ENCODE measurements at places on chromosomes 1 and 21.

GRCh38 chr1:35854989-35855700 is 27.9 kb upstream of the AGO1 start:
- DNase-seq = no peak

DNA sequence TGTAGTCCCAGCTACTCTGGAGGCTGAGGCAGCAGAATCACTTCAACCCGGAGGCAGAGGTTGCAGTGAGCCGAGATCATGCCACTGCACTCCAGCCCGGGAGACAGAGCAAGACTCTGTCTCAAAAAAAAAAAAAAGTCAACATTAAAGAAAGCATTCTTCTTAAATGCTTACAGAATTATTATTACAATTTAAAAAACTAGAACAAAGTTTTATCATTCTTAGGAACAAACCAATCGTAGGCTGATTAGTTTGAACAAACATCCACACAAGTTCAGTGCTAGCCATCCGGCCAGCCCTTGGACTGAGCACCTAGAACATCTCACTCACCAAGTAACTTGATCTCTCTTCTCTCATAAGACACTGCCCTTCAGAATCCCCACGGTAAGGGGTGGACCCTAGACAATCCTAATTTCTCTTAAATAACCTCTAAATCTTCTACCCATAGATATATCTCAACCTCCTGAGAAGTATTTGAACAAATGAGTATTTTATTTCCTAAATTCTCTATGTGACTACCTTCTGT is 16.0 kb downstream of the JAK1 start:
- DNase-seq = no peak

DNA sequence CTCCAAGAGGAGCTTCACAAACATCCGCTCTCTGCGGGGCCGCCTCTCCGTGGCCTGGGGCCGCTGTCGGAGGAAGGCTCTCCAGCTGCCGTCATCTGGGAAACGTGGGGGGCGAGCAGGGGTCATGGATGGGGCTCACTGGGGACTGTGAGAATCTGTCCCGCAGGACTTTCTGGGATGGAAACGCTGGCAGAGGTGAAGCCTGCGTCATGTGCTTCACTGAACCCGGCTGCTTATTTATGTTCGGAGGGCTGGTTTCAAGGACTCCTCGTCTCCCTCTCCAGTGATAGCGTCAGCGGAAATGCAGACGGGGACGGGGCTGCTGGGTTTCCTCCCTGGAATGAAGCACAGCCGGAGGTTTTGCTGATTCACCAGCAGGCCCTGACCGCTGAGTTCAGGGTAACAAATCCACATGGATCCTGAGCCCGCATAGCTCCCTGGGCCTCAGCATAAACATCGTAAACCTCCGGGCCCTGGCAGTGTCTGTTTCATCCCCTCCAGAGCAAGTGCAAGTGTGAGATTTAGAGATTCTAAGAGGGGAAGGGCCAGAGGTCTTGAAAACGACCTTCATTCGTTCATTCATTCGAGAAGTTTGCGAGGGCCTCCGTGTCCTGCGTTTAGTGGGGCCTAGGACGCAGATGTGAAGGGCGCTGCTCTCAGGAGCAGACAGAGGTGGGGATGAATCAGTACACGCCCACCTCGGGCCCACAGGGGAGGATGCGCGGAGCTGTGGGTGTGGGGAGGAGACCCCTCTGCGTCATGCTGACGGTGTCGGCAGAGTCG is 7.0 kb upstream of the POFUT2 start:
- DNase-seq = no peak

- DNase-seq = no peak
Observed at GRCh38 chr1:78081980-78082860, 36.5 kb downstream of the GIPC2 start.

DNA sequence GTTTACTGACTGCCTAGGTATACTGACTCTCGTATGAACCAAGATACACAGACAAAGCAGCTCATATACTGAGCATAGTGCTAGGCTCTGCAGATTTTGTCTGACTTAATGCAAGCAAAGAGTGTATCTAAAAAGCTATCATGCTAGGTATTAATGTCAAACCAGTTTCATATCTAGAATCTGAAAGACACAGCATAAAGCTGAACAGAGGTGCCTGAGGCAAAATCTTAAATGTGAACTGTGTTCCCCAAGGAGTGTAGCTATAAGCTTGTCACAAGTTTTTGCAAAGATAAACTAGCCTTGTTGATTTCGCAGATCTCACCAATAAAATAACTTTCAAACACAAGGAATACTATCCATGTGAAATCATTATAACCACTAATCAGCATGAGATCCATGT is 18.1 kb downstream of the JAK1 start:
- DNase-seq = no peak

DNA sequence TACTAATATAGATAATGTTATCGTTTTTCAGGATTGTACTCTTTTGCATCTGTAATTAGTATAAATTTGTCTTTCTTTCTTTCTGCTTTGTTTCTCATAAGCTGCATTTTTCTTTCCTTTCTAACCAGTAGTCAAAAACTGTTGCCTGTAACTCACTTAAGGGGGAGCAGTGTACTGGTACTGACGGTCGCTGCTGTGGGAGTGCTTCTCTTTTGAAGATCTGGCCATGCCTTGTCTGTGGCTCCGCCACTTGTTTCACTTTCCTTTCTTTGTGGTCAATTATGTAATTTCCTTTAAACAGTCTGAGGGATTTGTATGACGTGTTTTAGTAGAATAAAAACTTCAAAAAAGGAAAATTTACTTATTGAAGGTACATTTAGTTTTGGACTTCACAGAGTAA is 37.0 kb downstream of the MIA3 start:
- DNase-seq = no peak

- no peak for DNase-seq
Observed at GRCh38 chr1:15214527-15214926, 32.5 kb upstream of the FHAD1 start.

DNA sequence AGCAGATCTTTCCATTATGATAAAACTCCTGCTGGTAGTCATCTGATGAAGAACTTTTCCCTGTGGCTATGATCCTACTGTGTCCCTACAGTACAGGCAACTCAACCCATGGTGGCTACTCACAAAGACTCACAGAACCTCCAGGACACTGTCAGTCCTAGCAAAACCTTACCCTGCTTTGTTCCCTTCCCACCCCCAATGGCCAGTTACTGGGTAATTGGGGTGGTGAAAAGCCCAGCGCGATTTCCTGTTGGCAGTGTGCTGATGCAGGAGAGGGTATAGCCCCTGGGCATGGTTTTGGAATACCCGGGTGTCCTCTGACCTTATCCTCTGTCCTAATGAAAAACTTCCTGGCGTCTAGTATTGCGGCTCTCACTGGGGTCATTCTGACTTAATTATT is 533 bp upstream of the RGL1 start:
- DNase-seq = no peak

- no peak for DNase-seq
Observed at GRCh38 chr1:214638459-214638807, 35.4 kb downstream of the CENPF start.

DNA sequence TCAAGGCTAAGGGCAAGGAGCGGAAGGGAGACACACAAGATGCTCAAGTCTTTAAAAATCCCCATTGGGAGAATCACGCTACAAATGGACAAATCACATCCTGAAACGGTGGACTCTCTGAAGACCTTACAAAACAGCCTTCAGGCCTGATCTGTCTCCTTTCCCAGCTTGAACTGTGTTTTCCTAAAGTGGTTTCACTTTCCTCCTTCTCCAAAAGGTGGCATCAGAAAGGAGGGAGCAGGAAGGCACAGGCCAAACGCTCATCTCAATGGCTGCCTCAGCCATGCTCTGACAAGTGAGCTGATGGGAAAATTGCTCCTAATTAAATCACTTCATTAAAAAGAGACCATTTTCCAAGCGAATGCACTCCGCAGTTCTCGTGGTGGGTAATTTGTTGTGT is 47.7 kb downstream of the UTP25 start:
- DNase-seq = peak; percentile 60

GRCh38 chr1:84006591-84006990 is 7.7 kb upstream of the TTLL7 start:
- DNase-seq = no peak

DNA sequence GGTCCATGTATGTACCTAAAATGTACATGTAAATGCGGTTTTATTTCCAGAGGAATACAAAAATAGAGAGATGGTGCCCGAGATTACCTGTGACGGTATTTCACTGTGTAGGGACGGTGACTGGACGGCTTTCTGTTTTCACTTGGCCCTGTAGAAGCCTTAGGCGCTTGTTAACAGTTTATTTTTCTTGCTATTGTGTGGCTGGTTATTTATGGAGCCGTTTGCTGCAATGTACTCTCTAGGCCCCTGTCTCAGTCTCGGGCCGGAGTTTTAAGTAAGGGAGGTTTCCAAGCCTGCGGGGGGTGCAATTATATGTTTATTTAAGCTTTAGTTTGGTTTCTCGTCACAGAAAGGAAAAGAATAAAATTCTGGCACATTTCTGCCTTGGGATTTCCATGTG is 413 bp downstream of the EFCAB7 start:
- DNase-seq = peak; percentile 10

GRCh38 chr1:2127187-2128145 is 67.1 kb downstream of the FAAP20 start:
- no peak for DNase-seq

- DNase-seq = no peak
Observed at GRCh38 chr1:186957314-186957713, 128.6 kb downstream of the PLA2G4A start.

- no peak for DNase-seq
Observed at GRCh38 chr1:36594023-36594422, 111.3 kb upstream of the CSF3R start.

DNA sequence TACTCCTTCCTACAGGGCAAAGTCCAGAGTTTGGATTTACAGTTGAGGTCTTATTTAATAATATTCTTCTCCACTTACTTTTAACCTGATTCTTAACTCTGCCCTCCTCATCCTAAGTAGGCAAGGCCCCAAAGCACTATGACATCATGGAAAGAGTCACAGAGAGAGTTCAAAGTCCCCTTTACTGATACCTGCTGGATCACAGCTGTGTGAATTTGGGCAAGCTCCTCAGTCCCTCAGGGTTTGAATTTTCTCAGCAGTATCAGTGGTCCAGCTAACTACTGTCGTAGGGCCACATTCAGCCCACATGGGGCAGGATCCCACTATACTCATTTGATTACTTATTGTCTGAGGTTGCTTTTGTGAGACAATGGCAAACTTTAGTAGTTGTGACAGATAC is 16.0 kb downstream of the TYW3 start:
- DNase-seq = no peak

DNA sequence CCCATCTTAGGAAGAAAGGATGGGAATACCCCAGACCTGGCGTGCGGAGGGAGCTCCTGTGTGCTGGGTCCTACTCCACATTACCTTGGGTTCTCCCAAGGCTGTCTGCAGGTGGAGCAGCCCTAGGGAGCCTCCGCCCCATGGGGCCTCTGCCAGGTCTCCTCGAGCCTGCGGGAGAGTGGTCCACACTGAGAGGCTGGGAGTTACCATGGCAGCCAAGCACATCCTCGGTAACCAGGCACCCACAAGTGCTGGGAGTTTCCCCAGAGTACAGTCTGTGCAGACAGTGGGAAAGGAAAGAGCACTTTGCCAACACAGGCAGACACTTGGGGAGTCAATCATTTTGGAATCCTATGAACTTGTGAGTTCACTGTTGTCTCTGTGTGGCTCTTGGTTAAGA is 249.4 kb downstream of the DYRK1A start:
- no peak for DNase-seq

DNA sequence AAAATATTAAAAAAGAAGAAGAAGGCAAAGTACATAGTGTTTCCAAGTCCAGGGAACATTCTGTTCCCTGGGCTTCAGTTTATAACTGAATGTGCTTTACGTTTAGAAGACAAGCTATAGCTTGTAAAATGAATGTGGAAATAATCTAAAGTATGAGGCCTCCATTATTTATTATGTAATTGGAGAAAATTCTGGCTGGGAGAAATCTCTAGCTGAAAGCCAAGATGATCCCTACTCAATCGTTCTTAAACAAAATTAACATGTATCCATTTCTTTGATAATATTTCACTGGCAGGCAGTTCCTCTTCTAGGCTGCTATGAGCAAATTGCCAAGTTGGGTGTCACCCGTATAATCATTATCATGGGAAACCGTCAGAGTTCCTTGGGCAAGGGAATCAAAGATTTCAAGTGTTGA is 52.2 kb upstream of the ETS2 start:
- DNase-seq = no peak

DNA sequence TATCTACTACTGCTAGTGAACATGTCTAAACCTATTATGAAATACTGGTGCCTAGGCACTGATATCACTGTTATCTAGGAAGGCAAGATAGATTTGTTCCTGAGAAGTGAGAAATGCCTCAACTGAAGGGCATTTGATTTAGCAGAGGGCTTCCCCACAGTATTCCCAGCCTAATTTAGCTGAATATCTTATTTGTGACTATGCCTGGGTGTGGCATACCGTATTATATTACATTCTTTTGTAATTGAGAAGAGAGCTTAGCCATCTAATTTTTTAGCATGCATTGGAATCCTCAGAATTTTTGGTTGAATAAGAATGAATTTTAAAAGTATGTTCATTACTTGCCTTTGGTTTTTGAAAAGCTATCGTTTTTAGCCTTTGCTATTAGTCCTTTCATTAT is 99.1 kb downstream of the ZP4 start:
- no peak for DNase-seq

DNA sequence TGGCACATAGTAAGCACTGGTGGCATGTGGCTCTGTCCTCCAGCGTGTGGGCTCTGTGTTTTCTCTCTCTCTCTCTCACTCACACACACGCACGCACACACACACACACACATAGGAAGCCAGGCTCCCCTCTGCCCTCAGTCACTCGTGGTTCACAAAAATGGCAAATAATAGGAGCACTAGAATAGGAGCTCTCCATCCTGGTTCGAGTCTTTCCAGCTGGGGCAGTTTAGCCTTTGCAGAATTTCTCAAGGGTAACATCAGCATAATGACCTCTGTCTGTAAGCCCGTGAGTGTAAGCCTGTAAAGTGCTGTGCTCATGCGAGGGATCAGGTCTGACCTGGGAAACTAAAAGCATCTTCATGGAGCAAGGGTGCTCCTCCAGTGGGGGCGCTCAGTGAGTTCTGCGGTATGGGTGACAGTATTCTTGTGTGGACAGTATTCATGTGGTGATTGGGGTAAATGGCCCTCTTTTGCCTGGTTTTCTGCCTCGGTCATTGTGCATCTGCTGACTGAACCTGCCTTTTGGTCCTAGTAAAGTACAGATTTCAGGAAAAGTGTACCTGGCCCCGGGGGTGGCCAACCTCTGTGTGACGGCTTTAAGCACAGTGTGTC is 842 bp upstream of the ZC3H12A start:
- no peak for DNase-seq

DNA sequence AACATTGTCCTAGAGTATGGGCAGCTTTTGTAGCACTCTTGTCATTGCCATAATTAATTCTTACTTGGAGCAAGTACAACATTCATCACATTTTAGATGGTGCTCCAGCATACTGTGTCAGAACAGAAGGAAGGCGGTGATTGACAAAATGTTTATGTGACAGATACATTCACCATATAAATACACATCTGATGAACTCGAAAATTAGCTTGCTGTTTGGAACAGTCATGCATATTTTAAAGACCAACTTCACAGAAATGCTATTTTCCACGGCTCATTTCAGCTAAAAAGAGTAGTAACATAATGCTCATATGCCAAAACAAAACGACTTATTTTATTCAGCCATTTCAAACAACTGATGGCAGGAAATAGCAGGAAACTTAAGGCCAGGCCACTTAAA is 302.7 kb downstream of the MRPL39 start:
- no peak for DNase-seq
